Kidney (tissue), 22 donors: ENCODE measurements at places on chromosomes 1 and 21. TPM values are rescaled to one million over a fixed set of nuclear protein-coding genes. Genes with fewer than 3 reads are reported as not detected.
A peak's percentile ranks its signal among the peaks of the same experiment; 100 is the strongest.

- H3K4me1 ChIP-seq: no peaks in the 10 kb centered on the region
- DNase-seq: no peak
- H3K36me3 ChIP-seq: no peaks in the 10 kb centered on the region
- H3K27ac ChIP-seq: no peak overlapping the region
These were observed 1050.5 kb downstream of the TTLL7 start for GRCh38 chr1:82948386-82948785.

- no peak overlapping the region for H3K27ac ChIP-seq
- no peaks in the 10 kb centered on the region for H3K4me1 ChIP-seq
- no peaks in the 10 kb centered on the region for H3K36me3 ChIP-seq
- no peak for DNase-seq
- no peaks in the 10 kb centered on the region for H3K27me3 ChIP-seq
These were observed 216.3 kb upstream of the CAMK1G start for GRCh38 chr1:209367061-209367772.

DNA sequence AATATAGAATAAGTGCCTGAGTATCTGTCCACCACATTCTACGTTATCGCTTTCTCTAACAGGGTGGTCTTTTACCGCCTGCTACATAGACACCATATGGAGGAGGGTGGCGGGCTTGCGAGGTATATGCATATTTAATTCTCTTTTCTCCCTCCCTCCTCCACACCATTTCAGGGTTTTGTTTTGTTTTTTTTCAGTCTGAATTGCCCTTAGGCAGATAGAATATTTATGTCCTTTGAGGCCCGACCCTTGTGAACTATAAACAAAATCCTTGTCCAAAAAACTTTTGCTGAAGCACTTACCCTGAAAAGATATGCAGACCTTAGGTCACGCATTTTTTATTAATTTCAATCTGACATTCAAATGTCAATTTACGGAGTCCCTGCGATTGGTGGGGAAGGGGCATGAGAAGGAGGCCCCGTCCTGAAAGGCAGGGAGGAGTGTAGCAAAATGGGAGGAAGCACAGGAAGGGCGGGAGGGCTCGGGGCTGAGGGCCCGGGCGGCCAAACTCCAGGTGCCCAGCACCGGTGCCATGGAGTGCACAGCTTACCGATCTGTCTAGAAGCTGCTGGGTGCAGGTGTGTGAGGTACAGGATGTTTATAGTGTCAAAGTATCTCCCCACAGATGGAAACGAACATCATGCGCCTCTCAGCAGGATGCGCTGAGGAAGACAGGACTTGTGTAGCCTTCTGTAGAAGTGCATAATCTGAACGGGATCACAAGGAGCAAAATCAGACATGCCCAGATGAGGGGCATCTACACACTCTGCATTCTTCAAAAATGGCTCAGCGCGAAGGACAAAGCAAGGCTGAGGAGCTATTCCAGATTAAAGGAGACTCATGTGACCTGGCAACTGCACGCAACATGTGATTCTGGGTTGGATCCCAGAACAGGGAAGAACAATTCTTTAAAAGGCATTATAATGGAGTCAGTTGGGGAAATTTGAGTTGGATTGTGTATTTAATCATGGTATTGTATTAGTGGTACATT, 68.8 kb upstream of the LYST start:
- DNase-seq: no peak
- no peaks in the 10 kb centered on the region for H3K27me3 ChIP-seq
- no peak overlapping the region for H3K4me3 ChIP-seq
- H3K27ac ChIP-seq: no peak overlapping the region
- no peaks in the 10 kb centered on the region for H3K36me3 ChIP-seq

DNA sequence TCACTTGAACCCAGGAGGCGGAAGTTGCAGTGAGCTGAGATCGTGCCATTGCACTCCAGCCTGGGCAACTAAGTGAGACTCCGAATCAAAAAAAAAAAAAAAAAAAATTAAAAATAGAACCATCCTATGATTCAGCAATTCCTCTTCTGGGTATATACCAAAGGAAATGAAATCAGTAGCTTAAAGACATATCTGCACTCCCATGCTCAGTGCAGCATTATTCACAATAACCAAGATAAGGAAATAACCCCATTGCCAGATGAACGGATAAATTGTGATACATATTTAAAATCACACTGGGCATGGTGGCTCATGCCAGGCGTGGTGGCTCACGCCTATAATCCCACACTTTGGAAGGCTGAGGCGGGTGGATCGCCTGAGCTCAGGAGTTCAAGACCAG, 23.8 kb downstream of the ALDH9A1 start:
- peaks cover 20% of the 10 kb centered on the region for H3K36me3 ChIP-seq
- DNase-seq: no peak
- H3K27ac ChIP-seq: no peak overlapping the region
- H3K4me3 ChIP-seq: no peak overlapping the region
- H3K4me1 ChIP-seq: no peaks in the 10 kb centered on the region
- no peaks in the 10 kb centered on the region for H3K27me3 ChIP-seq

- no peak overlapping the region for H3K27ac ChIP-seq
- H3K36me3 ChIP-seq: peaks cover 2% of the 10 kb centered on the region
- no peak overlapping the region for H3K4me3 ChIP-seq
- no peaks in the 10 kb centered on the region for H3K27me3 ChIP-seq
These were observed 63.0 kb downstream of the EVI5 start for GRCh38 chr1:92721886-92722285.

DNA sequence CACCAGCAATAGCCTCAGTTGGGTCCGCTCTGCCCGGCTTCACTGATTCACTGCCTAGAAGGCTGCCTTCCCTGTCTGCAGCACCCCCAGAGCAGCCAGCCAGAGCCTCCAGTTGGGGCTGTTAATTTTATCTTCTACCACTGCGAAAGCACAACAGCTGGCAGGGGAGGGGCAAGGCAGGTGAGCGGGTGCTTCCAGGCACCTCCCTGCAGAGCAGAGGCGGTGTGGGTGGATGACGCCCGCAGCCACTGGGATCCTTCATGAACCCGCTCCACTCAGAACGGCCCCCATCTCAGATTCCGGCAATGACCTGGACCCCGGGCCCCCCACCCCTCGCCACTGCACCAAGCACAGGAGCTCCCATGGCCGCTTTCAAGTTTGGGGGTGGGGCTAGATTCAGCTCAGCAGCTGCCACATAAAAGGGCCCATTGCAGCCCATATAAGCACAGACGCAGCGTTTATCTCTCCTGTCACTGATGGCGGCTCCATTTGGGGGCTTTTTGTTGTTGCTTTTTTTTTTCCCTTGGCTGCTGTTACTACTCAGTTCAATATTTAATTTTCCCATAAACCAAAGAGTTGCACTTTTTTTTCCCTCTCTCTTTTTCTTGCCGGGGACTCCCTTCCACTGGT, 128.0 kb upstream of the KLHDC7A start:
- no peak overlapping the region for H3K27ac ChIP-seq
- no peaks in the 10 kb centered on the region for H3K4me1 ChIP-seq
- no peaks in the 10 kb centered on the region for H3K36me3 ChIP-seq
- H3K27me3 ChIP-seq: no peaks in the 10 kb centered on the region
- no peak for DNase-seq

- no peak overlapping the region for H3K4me3 ChIP-seq
- H3K36me3 ChIP-seq: no peaks in the 10 kb centered on the region
- peaks cover 3% of the 10 kb centered on the region for H3K4me1 ChIP-seq
- peaks cover 92% of the 10 kb centered on the region for H3K27me3 ChIP-seq
- no peak for DNase-seq
These were observed 6.3 kb downstream of the C1orf53 start for GRCh38 chr1:197908716-197909220.

DNA sequence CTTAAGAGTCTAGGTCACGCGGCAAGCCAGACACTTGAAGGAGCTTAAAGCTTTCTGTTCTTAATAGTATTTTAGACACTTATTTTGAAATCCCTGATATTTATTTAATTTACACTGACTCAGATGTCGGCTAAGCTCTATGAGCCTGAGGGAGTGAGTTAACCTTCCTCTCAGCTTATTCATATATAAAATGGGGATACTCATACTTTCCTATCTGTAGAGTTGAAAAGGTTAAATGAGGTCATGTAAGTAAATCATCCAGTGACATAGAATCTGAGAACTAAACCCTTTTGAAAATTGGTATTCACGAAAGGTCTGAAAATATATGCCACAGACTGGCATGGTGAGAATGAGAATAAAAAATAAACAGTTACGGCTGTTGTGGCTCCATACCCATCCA, 1.4 kb upstream of the GPR161 start:
- H3K27ac ChIP-seq: no peak overlapping the region
- H3K4me1 ChIP-seq: peaks cover 5% of the 10 kb centered on the region
- H3K4me3 ChIP-seq: no peak overlapping the region
- H3K27me3 ChIP-seq: no peaks in the 10 kb centered on the region

DNA sequence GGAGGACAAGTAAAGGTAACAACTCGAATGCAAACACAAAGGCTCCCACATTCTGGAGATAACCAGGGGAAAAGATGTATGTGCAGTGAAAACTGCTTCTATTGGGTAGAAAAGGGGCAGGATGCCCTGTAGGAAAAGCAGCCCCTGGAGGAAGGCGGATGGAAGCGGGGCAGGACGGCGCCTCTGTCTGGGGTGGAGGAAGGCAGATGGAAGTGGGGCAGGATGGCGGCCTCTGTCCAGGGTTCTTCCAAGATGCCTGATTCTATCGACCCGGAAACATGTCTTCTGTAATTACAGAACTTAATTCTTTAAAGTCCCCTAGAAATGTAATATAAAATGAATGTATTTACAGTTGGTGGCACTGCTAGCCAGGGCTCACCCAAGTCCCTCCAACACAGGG, 24.0 kb upstream of the LRRC47 start:
- H3K4me1 ChIP-seq: peaks cover 9% of the 10 kb centered on the region
- no peak overlapping the region for H3K4me3 ChIP-seq
- DNase-seq: no peak
- H3K27ac ChIP-seq: no peak overlapping the region
- peaks cover 3% of the 10 kb centered on the region for H3K36me3 ChIP-seq
- H3K27me3 ChIP-seq: no peaks in the 10 kb centered on the region

DNA sequence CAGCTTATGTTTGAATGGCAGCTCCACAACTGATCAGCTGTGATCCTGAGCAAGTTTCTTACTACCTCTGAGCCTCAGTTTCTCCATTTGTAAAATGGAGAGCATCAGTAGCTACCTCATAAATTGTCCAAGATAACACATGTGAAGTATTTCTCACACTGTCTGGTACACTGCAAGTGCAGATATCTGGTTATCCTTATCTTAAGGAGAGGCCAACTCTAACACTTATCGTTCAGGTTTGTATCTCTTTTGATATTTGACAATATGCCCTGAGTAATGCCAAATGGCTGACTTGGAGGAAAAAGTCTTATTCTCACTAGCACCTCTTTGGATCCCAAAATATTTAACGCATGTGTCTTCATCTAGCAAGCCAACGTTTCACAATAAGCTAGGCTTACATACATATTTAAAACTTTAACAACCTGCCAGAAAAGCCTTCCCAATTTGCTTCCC, 2.7 kb downstream of the CSRP1 start:
- peak overlapping the region; percentile 92 for H3K27ac ChIP-seq
- no peak for DNase-seq
- no peaks in the 10 kb centered on the region for H3K27me3 ChIP-seq
- H3K4me1 ChIP-seq: peaks cover 28% of the 10 kb centered on the region
- peak overlapping the region; percentile 7 for H3K4me3 ChIP-seq

DNA sequence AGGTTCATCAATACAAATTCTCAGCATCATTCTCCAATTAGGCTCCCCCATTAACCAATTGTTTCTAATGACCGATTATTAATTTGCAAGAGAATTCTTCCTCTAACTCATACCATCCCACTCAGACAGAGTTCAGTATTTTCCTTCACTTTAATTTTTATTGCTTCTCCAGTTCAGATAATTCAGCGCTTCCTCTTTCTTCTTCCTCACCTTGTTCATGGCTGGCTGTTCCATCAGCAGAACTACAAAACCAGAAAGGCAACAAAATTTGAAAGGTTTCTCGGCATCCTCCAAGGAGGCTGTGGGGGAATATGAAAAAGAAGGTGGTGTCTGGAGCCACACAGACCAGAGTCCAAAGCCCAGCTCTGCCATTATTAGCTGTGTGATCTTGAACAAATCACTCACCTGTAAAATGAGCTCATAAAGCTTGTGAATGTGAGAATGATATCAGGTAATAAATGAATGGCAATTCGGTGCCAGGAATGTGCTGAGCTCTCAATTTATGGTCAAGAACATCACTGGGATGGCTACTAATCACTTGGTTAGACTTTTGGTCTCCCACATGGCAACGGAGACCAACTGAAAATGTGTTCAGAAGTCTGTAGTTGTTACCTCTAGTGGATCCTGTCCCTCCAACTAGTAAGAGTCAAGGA, 11.7 kb upstream of the ZNF436 start:
- H3K27ac ChIP-seq: no peak overlapping the region
- no peaks in the 10 kb centered on the region for H3K27me3 ChIP-seq

GRCh38 chr1:204192589-204193352, 3.5 kb downstream of the KISS1 start:
- no peak overlapping the region for H3K27ac ChIP-seq
- H3K27me3 ChIP-seq: peaks cover 2% of the 10 kb centered on the region
- DNase-seq: no peak
- no peak overlapping the region for H3K4me3 ChIP-seq
- peaks cover 3% of the 10 kb centered on the region for H3K4me1 ChIP-seq
- H3K36me3 ChIP-seq: no peaks in the 10 kb centered on the region

GRCh38 chr1:94501935-94502334, 39.6 kb downstream of the F3 start:
- no peak for DNase-seq
- no peak overlapping the region for H3K4me3 ChIP-seq
- H3K27ac ChIP-seq: no peak overlapping the region
- no peaks in the 10 kb centered on the region for H3K4me1 ChIP-seq
- H3K27me3 ChIP-seq: no peaks in the 10 kb centered on the region
- peaks cover 30% of the 10 kb centered on the region for H3K36me3 ChIP-seq

- no peaks in the 10 kb centered on the region for H3K4me1 ChIP-seq
- H3K36me3 ChIP-seq: no peaks in the 10 kb centered on the region
- H3K27ac ChIP-seq: no peak overlapping the region
These were observed 909.3 kb downstream of the LTN1 start for GRCh38 chr21:28083350-28083749.

- peak; percentile 45 for DNase-seq
- H3K27me3 ChIP-seq: no peaks in the 10 kb centered on the region
- no peak overlapping the region for H3K4me3 ChIP-seq
- H3K36me3 ChIP-seq: no peaks in the 10 kb centered on the region
These were observed 185.2 kb upstream of the TMEM51 start for GRCh38 chr1:14968251-14968851.

- no peaks in the 10 kb centered on the region for H3K27me3 ChIP-seq
- peak; percentile 46 for DNase-seq
- peak overlapping the region; percentile 79 for H3K27ac ChIP-seq
- no peaks in the 10 kb centered on the region for H3K4me1 ChIP-seq
These were observed 39.9 kb downstream of the AKNAD1 start for GRCh38 chr1:108817016-108817415.

GRCh38 chr1:11951901-11952300, 17.4 kb downstream of the PLOD1 start:
- H3K27ac ChIP-seq: no peak overlapping the region
- H3K27me3 ChIP-seq: no peaks in the 10 kb centered on the region
- H3K36me3 ChIP-seq: peaks cover 2% of the 10 kb centered on the region
- no peak for DNase-seq
- H3K4me3 ChIP-seq: no peak overlapping the region

Gene SOAT1
- 58.1 TPM for total RNA-seq

Gene TSTD1
- 74.5 TPM for total RNA-seq

Gene FAM151A
- total RNA-seq: not detected

Gene PAPPA2
- 93.5 TPM for total RNA-seq

Gene CD5L
- total RNA-seq: 0.19 TPM
